ENCODE measurements at places on chromosomes 12 and 14. TPM values are rescaled to one million over a fixed set of nuclear protein-coding genes. Genes with fewer than 3 reads are reported as not detected.

The ASPG gene
- total RNA-seq, result not detected

GRCh38 chr12:117567644-117568216 is 206.3 kb upstream of the NOS1 start:
- DNase-seq, result no peak

DNA sequence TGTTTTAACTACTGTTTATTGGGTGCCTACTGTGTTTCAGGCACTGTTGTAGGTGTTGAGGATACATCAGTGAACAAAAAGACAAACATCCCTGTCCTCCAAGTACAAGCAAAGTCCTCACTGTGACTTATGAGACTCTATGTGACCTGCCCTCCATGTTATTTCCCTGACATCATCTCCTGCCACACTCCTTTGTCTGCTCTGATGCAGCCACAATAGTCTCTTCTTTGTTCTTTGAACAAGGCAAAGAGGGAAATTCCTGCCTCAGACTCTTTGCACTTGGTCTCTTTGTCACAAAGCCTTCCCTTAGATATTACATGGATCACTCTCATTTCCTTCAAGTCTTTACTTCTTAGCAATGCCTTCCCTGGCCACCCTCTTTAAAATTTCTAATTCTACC is 240.1 kb upstream of the SRRM4 start:
- DNase-seq, result no peak

- no peak for DNase-seq
Measured at GRCh38 chr14:71437870-71438269, 494.4 kb upstream of the RGS6 start.

DNA sequence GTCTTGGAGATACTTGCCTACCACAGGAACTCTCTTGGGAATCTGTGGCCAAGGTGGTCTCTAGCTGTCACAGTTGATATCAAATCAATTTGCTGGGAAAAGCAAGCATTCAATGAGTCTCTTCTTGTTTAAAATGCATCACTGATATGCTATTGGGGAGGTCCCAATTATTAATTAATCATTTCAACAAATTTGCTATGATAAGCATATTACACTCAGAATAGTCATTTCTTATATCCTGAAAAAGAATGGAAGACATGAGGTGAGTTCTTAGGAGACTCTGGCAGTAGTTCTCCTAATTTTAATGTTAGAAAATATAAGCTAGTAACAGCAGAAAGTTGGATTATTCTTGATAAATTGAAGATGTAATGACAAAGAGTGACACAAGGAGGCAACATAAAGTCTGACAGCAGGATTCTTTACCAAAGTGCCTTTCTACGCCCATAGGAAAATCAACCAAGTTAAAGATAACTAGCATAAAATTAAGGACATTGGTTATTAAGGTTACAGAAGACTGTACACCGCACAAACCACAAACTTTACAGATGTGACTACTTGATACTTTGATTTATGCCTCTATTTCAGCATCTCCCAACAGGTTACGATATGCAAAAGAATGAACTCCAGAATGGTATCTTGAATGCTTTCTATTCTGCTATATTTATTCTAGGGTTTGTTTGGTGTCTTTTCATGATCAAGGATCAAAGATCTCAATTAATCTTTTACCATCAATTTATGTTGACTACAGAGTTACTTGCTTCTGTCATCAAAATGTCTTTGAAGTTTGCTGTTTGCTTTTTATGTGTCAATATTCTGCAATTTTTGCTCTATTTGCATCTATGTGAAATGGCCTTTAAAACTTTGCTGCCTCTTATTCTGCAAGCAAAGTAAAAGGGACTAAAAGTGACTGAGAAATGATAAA is 349.6 kb upstream of the CLEC14A start:
- DNase-seq, result no peak

- no peak for DNase-seq
Measured at GRCh38 chr14:23113431-23114119, 5.5 kb downstream of the CEBPE start.

- DNase-seq, result no peak
Measured at GRCh38 chr12:104756901-104757300, 201.2 kb downstream of the SLC41A2 start.

GRCh38 chr12:15896867-15897266 is 14.3 kb upstream of the DERA start:
- DNase-seq, result no peak

The DEPDC4 gene
- 2.1 TPM for total RNA-seq

DNA sequence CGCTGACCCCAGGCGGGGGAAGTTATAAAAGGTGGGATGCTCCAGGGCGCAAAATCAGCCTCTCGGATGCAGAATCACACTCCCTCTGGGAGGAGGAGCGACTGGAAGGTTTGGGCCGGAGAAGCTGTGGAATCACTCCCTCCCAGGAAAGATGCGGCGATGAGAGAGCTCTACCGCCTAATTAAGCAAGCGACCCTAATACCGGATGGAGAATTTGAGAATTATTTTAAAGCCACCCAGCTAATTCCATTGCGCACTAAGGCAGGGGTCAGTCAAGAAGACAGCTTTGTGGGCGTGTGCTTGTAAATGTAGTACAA is 1.9 kb downstream of the COL2A1 start:
- no peak for DNase-seq

The BEGAIN gene
- 0.10 TPM for total RNA-seq

GRCh38 chr12:97639702-97640101 is 177.1 kb downstream of the RMST start:
- no peak for DNase-seq

- DNase-seq, result no peak
Measured at GRCh38 chr14:97594306-97594705, 797.1 kb downstream of the VRK1 start.

The TMEM52B gene
- total RNA-seq, result not detected

GRCh38 chr14:96586921-96587822 is 85.0 kb downstream of the PAPOLA start:
- no peak for DNase-seq

The RAB15 gene
- 5.7 TPM for total RNA-seq

- DNase-seq, result no peak
Measured at GRCh38 chr12:128250096-128250495, 16.9 kb upstream of the TMEM132C start.

The KRT85 gene
- not detected for total RNA-seq

GRCh38 chr12:96099421-96099820 is 64.0 kb upstream of the LTA4H start:
- DNase-seq, result no peak

The CFAP73 gene
- total RNA-seq, result 0.37 TPM

DNA sequence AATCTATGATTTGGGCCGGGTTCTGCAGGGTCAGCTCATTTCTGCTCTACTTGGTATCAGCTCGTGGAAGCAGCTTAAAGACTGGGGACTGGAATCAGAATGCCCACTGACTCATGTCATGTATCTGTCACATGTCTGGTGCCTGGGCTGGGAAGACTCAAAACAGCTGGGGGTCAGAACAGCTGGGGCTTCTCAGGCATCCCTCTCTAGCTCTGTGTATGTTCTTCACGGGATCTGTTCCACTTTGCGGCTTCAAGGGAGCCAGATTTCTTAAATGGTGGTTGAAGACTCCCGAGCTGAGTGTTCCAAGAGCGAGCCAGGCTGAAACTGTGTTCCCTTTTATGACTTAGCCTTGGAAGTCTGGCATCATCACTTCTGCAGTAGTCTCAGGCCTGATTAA is 11.9 kb downstream of the AEBP2 start:
- no peak for DNase-seq

GRCh38 chr14:105863296-105864108 is 337.1 kb downstream of the TMEM121 start:
- DNase-seq, result no peak

The OVCH1 gene
- total RNA-seq, result not detected

The TMPRSS12 gene
- not detected for total RNA-seq

The GPX2 gene
- total RNA-seq, result not detected

- no peak for DNase-seq
Measured at GRCh38 chr12:49790741-49791555, 37.3 kb downstream of the NCKAP5L start.

The KRT7 gene
- total RNA-seq, result 2.5 TPM

The KCNA1 gene
- total RNA-seq, result not detected

DNA sequence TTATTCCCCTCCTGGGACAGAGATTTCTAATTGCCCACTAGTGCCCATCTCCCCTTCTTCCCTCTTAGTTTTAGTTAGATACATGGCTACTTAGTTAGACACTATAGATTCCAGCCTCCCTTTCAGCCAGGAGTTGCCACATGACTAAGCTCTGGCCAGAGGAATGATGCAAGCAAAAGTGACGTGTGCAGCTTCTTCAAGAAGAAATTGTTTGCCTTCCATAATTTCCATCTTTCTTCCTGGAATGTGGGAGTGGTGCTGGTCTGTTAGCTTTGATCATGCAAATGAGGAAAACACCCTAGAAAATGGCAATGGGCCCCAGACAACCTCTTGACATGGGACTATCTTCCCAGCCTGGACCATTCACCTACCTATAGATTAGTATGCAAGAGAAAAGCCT is 21.4 kb downstream of the CCDC177 start:
- no peak for DNase-seq

DNA sequence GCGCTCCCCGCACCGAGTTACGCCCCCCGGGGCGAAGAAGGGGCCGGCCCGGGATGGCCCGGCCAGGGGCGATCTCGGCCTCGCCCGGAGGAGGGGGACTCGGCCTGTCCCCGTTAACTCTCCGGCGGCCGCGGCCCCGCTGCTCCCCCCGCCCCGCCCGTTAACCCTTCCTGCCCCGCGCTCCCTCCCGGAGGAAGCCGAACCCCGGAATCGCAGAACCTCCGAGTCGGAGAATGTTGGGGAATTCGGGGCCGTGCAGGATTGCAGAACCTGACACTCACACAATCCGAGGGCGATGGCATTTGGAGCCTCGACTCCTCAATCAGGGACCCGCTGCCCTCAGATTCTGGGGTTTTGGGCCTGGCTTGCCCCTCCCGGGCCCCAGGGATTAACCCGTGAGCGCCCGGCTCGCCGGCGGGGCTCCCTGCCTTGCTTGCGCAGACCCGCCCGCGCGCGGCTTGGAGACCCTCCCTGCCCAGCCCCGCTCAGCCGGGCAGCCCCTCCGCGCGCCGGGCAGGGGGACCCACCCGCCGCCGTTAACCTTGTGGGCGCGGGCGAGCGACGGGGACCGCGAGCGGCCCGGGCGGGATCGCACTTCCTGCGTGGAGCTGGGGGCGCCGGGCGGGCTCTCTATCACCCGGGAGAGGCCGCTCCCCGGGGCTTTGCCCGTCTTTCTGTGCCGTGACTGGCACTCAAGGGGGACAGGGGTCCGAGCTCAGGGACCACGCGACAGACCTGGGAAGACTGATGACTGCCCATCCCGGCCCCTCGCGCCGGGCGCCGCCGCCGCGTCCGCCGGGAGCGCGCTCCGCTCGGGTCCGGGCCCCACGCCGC is 18.8 kb downstream of the BEGAIN start:
- no peak for DNase-seq

DNA sequence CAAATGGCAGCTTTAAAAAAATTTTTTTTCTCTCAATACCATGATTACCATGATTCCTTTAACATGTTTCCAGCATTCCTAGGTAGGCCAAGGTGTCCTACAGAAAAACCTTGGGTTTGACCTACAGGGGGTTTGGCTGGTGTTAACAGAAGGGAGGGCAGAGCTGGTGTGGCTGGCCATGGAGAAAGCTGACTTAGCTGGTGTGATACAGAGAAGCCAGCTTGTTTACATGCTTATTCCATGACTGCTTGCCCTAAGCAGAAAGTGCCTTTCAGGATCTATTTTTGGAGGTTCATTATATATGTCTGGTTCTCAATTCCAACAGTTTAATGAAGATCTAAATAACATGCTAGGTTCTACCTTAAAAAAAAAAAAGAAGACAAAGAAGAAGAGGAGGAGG is 68.6 kb downstream of the EEA1 start:
- no peak for DNase-seq

DNA sequence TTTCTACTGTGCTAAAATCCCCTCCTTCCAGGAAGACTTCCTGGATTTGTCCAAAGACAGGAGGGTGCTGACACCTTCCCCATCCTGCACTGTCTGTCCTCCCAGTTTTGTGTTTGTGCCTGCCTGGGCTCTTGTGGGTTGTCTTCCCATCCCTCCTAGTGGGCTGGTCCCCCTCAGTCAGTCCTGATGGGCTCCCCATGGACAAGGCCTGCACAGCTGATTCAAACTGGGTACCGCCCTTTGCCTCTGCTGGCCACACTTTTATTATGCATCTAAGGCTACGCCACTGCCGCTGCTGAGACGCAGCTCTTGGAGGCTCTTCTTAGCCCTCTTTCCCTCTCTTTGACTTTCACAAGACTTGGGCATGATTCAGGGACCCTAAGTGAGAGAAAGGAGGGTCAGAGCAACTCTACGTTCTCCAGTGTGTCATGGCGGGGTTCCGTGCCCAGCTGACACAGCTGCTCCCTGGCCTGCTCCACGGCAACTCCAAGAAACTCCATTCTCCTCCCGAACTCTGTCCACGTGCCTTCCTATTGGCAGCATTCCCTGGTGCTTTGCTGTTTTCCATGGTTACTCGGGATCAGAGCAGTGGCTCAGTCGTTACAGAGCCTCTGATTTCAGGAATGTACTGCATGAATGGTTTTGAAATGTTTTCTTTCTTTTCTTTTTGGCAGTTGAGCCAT is 3.8 kb upstream of the KRT85 start:
- DNase-seq, result no peak

- DNase-seq, result no peak
Measured at GRCh38 chr12:40986001-40986400, 202.1 kb upstream of the PDZRN4 start.

GRCh38 chr12:56299308-56299852 is 750 bp downstream of the CS start:
- DNase-seq, result peak; percentile 47

DNA sequence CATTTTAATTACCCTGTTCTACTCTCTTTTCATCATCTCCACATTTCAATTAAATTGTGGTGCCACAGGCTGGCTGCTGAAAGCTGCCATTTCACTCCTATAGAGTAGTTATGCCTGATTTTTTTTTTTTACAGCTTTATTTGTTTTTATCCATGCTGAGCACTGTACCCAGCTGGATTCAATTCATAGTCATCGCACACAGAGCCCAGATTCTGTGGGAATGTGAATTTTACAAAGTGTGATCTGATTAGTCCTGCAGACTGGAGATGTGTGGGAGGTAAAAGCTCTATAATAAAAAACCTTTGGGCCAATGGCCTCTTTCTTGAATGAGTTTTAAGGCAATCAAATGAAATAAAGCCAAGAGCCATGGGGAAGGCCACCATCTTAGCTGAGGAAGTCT is 190.2 kb downstream of the ANO4 start:
- DNase-seq, result no peak

DNA sequence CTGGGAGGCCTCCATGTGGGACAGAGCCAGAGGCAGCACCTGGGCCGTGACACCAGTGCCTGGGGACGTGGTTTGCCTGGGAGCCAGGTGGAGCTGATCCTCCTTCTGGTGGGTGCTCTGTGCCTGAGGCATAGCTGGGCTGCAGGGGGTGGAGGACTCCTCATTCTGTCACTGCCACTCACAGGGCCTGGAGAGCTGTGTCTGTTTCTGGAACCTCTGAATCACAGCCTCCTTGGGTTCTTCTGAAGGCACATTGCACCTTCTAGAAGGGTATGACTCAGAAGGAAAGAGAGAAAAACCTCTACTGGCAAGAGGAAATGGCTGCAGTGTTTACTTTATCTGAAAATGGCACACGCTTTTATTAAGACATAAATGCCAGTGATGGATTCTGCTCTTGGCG is 659.8 kb downstream of the VRK1 start:
- peak; percentile 50 for DNase-seq

- DNase-seq, result no peak
Measured at GRCh38 chr14:74019408-74020137, 424 bp downstream of the BBOF1 start.

The P2RX2 gene
- total RNA-seq, result not detected

The CLEC4C gene
- not detected for total RNA-seq

Measured in activated CD4-positive, alpha-beta T cell treated with anti-CD3 and anti-CD28 coated beads, Interleukin-2, amount 10 ng/mL, durations not matched to agents 7 days and 5 days (primary cell).